ENCODE measurements at places on chromosomes 4 and X.

DNA sequence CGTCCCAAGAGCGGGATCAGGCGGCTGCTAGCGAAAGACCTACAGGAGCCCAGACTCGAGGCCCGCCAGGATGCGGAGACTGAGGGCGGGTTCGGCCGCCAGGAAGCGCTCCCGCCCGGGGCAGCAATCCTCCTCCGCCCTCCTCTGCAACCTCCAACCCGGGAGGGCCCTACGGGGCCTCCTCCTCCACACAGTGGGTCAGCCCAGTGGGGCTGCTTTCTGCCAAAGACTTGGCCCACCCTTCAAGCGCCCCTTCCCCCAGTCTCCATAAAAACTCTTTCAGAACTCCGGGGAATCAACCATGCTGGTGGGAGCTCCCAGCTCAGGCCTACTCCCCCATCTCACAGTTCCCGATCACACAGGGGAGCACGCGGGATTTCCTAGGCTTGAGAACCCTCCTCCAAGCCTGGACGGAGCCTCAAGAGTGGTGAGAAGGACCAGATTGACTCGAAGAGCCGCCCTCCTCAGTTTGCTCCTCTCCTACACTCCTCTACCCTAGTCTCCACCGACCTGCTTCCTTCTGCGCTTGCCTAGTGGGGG, 77.5 kb downstream of the RLIM start:
- DNase-seq: no peak

GRCh38 chr4:138037696-138038095, 204.5 kb downstream of the SLC7A11 start:
- no peak for DNase-seq

- DNase-seq: no peak
Measured at GRCh38 chr4:25795566-25796454, 67.0 kb downstream of the SEL1L3 start.

DNA sequence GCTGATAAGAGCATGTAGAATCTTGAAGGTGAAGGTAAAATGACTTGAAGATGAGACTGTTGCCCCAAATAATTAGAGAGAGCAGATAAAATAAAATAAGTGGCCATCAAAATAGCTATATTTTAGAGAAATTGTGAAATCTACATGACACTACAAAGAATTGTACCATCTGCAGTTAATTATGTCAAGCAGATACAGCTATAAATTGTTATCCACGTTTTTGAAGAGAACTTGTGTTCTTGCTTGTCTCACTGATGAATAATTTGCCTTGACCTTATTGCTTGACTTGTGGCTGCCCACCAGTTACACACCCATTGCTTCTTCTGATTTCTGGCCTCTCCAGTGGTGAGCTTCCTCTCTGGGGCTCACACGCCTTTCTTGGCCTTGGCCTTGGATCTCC, 75.8 kb upstream of the TNIP3 start:
- DNase-seq: no peak

- DNase-seq: no peak
Measured at GRCh38 chr4:80225595-80225994, 28.3 kb downstream of the PRDM8 start.

DNA sequence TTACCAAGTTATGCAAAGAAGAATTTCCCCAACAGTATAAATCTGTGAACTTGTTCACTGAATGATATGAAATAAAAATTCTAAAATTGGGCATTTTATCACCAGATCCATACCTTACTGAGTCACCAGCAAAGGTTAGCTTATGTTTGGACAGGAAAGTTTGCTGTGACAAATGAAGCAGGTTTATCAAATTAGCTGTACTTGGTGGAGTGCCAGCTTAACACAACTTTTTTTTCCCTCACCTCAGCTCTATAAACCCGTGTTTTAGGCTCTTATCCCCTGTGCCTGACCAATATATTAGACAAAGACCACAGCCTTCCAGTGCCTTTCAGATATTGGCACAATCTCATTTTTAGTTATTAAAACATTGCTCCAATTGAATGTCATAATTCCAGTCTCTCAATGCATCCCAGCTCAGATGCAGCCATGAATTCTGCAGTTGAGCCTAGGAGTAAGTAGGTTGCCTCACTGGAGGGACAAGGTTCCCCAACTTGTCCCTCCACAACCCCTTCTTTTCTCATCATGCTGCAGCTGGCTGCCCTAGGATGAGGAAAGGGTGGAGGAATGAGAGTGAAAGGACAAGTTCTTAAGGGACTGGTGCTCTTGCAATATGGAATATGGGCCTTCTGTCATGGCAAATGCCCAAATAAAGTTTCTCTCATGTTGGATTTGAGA, 27.0 kb upstream of the PDGFC start:
- DNase-seq: no peak

GRCh38 chr4:53788621-53789020, 197.3 kb upstream of the LNX1 start:
- DNase-seq: no peak
